OCI-LY7 (cell line): ENCODE measurements at places on chromosomes 1 and 21.

- DNase-seq: no peak
Observed at GRCh38 chr1:22975694-22976093, 3.0 kb upstream of the LACTBL1 start.

DNA sequence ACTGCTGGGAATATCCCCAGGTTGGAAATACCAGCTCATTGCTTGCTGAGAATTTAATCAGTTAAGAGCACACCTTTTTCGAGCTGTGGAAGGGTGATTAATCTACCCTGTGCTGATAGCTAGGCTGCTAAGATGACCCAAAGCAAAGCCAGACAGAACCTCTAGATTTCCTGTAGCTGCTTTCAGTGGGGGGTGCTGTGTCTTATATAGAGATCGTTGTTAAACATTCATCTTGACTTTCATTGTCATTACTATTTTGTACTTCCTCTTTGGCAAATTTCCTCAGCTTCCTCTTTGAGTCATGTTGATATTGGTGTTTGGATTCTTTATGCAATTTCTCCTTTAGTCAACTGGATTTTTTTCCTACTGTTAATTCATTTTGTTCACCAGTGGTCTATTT is 155.3 kb downstream of the DISC1 start:
- no peak for DNase-seq

DNA sequence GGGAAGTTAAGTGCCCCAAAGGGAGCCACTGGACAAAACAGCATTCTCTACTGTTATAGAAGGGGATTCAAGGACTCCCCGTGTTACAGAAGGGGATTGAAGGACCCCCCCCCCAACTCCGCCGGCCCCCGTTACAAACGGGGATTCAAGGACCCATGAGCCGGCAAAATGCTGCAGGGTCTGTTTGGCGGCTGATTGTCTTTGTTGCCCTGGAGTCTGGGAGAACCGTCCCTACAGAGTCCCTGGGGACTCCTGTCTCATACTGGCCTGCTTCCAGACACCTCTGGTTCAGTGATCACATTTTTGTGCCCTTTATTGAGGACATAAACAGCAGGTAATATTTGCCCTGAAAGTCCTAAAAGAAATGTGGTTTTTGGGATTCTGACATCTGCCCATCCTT is 96.4 kb downstream of the SYF2 start:
- no peak for DNase-seq

- no peak for DNase-seq
Observed at GRCh38 chr1:18736958-18737357, 106.3 kb downstream of the PAX7 start.

- DNase-seq: no peak
Observed at GRCh38 chr1:117501281-117501680, 104.6 kb upstream of the TENT5C start.
